ENCODE measurements at places on chromosomes 1 and 21. TPM values are rescaled to one million over a fixed set of nuclear protein-coding genes. Genes with fewer than 3 reads are reported as not detected.

DNA sequence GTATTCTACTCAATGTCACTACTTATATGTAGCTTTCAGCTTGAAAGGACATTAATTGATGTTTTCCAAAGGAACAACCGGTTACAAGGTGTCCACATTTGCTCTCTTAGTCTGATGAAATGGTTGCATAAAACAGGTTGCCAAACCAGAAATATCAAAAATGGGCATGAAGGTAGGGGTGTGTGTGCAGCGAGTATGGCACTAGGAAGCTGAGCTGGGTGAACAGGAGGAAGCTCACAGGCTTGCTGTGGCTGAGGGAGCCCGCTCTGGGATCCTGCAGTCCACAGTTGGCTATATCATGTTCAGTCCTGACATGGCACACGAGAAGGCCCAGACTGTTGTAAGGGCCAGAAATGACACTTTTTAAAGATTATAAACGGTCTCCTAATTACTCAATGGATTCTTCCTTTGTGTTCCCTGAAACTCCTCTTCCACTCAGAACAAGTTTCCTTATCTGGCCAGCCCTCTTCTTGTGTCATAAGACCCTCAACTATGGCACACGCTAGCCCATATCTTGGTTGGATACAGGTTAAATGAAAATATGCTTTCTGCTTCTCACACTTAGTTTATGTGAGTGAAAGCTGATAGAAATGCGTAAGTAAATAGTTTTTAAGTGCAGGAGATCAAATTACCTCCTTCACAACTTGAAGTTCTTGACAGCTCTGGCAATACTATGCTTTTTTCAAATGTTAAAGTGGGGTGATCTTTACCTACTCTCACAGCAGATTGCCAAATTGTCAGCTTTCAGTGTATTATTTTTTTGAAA lies 201.5 kb downstream of the LMO4 start:
- DNase-seq, result no peak

DNA sequence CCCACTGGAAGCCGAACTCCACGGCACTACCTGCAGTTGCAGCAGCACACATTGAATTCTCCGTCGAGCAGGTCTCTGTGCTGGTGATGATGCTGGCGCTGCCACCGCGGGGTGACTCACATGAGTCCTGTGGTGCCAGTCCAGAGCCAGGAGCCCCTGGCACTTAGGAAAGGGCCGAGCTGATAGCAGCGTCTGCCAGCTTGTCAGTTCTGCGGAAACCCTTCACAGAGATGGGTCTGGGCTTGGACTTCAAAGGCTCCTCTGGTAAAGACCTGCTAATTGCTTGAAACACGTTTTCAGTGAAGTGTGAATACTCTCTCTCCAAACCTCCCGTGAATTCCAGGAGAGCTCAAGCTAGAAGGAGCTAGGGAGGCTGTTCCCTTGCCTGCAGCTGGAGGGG lies 92.2 kb downstream of the GRIK3 start:
- DNase-seq, result no peak

GRCh38 chr21:34690041-34690792 lies 21.4 kb downstream of the CLIC6 start:
- no peak for DNase-seq

- no peak for DNase-seq
These were observed 42.0 kb downstream of the GNG12 start for GRCh38 chr1:67791261-67791660.

GRCh38 chr1:184825571-184825970 lies 70.9 kb upstream of the EDEM3 start:
- no peak for DNase-seq

- DNase-seq, result no peak
These were observed 83.0 kb downstream of the ST6GALNAC5 start for GRCh38 chr1:76950306-76950705.

DNA sequence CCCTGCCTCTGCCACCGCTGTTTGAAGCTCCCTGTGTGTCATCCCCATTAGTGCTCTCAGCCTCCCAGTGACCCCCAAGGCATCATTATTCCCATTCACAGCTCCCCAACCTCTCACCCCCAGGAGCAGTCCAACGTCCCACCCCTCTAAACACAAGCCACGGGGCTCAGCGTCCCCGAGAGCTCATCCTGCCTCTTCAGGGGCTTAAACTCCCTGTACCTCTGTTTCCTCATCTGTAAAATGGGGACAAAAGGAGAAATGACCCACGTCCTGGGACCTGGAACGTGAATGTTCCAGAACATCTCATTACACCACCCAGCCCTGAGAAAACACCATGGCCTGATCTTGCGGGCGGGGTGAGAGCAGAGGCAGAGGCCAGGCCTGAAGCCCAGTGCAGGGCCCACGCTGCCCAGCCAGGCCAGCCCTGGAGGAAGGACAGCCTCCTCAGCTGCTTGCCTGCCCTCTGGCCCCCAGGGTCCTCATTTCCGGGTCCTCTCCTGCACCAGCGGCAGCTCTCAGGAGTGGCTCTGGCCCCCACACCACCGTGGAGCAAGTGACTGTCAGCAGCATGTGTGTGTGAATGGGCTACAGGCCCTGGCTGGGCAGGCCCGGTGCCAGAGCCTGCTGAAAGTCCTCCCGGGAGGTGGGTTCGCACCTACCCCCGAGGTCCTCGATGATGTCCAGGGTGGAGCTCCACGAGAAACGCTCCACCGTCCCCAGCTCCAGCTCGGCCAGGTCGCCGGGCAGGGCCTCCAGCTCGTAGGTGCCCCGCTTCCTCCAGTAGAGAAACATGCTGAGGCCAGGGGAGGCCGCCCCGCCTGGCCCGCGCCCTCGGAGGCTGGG lies 14.1 kb upstream of the PLEKHG5 start:
- no peak for DNase-seq

- no peak for DNase-seq
These were observed 308.3 kb upstream of the AJAP1 start for GRCh38 chr1:4346131-4346530.

The CNKSR1 gene
- polyA plus RNA-seq, result 24.4 TPM

The CBS gene
- 63.8 TPM for polyA plus RNA-seq
